Stimulated activated CD4-positive, alpha-beta T cell treated with anti-CD3 and anti-CD28 coated beads, Interleukin-4, amount 100 ng/mL, for 4 hours (primary cell): ENCODE measurements at places on chromosomes 1 and 21.

DNA sequence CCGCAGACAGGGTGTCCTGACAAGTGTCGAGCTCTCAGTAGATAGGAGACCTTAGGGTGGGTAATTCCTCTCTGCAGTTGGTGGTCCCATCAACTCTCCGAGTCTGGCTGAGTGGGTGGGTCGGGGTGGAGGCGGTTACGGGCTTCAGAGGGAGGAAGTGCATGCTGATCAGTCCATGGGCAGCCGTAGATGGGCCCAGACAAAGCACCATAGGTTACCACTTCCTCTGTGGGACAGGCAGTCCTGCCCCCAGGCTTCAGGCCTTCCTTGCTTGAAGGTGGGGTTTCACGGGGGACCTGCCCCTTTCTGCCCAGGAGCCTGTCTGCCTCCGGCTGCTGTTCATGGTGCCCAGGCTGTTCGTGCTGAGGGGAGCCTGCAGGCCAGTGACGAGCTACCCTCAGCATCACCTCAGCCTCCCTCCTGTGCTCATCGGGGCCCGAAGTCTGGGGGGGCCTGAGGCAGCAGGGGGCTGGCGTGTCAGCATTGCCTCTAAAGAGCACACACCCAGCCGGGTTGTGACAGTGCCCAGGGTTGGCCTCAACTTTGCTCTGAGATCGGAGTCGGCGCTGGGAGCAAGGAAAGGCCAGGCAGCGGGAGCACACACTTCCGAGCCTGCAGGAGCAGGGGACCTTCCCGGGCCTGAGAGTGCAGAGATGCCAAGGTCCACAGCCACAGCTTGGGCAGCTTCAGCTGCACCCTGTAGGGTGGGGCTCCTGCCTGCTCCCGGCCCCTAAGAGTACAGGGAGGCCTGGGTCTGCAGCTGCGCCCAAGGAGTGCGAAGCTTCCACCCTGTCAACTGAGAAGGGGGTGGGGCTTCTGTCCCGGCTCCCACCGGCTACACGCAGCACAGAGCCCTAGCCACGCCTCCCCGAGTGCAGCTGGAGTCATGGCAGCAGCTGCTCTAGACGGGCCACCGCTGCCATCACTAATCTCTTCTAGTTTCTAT is 225.4 kb upstream of the NRIP1 start:
- DNase-seq = no peak

DNA sequence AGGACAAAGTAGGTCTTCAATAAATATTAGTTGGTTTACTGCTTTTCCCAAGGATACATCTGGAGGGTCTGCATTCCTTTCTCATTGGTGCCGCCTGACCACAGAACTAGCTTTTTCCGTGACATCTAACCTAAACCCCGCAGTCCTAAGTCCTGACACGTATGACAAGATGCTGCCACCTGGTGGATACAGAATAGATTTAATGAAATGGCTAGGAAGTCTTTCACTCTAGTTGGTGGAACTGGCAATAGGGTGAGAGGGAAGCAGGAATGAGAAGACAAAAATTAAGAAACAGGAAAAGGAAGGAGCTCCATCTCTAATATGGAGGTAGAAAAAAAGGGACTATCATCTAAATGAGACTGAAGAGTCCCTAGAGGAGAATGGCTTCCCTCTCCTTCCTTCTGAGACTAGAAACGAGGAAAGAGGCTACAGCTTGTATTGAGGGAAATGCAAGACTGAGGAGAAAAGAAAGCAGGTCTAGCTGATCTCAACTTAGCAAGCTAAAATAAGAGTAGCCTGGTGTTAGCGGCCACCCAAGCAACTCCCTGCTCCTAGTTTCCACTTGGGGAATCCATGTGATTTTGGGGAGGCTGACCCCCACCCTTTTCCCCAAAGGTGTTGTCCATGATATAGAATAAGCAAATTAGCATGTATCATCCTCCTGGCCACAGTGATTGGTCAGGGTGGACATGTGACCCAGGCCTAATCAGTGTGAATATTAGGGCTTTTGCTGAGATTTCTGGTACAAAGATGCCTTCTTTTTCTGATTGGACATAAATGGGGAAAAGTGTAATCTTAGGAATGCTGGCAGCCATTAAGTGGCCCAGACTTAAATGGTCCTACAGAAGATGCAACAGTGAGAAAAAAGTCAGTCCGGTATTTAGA is 5.9 kb downstream of the RFX5 start:
- DNase-seq = peak; percentile 46

DNA sequence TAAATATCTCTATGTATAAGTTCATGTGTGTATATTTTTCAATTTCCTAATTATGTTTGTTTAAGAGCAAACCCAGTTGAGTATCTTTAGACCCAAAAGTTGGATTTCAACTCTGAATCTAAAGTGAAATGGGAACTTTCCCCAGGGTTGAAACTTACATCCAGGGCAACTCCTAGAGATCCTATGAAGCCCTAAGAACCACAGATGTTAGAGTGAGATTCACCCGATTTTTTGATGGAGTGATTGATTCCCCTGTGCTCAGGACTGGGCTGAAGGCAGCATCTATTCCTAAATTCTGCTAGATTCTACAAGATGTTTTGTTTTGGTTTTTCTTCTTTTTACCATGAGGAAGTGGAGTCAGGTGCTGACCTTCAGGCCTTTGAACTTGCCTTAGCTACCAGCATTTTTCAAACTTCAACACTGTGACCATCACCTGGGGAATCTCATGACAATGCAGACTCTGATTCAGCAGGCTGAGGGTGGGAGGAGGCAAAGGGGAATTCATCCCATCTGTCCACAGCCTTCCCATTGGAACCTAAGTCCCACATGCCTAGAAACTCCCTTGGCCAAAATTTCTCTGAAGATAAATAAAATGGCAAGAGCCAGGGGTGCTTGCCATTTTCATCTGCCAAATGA is 145.5 kb downstream of the ETS2 start:
- no peak for DNase-seq

DNA sequence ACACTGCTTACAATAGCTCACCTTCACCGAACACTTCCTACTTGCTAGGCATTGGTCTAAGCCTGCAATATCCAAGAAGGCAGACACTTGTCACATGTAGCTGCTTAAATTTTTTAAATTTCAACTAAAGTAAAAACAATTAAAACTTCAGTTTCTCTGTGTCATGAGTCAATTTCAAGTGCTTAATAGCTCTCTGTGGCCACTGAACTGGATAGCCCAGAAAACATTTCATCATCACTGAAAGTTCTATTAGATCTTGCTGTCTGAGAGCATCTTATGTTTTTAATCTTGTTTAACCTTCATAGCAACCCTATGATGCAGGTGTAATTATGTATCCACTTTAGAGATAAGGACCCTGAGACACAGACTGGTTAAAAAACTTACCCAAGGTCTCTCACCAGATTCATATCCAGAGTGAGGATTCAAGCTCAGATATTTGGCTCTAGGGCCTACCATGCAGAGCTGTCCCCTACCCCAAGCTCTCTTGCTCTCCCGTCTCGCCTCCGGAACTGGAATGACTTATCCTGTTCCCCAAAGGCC is 2.6 kb upstream of the FCRL6 start:
- no peak for DNase-seq
